ENCODE measurements at places on chromosomes 4 and X.

GRCh38 chr4:169870507-169870906 is 112.8 kb upstream of the HPF1 start:
- H3K27me3 ChIP-seq, result no peaks in the 10 kb centered on the region
- no peak overlapping the region for H3K27ac ChIP-seq
- no peak for DNase-seq
- H3K4me3 ChIP-seq, result no peak overlapping the region
- no peaks in the 10 kb centered on the region for H3K4me1 ChIP-seq

- no peaks in the 10 kb centered on the region for H3K4me1 ChIP-seq
- no peak overlapping the region for H3K4me3 ChIP-seq
These were observed 100.1 kb downstream of the CXXC4 start for GRCh38 chr4:104394406-104395167.

GRCh38 chrX:120751683-120752082 is 121.8 kb upstream of the C1GALT1C1 start:
- no peaks in the 10 kb centered on the region for H3K27me3 ChIP-seq
- H3K4me3 ChIP-seq, result no peak overlapping the region
- no peaks in the 10 kb centered on the region for H3K4me1 ChIP-seq
- H3K27ac ChIP-seq, result no peak overlapping the region
- no peaks in the 10 kb centered on the region for H3K36me3 ChIP-seq
- no peak for DNase-seq

- no peak overlapping the region for H3K27ac ChIP-seq
- no peaks in the 10 kb centered on the region for H3K36me3 ChIP-seq
- no peak for DNase-seq
- no peak overlapping the region for H3K4me3 ChIP-seq
- H3K4me1 ChIP-seq, result no peaks in the 10 kb centered on the region
These were observed 5.0 kb downstream of the AWAT2 start for GRCh38 chrX:70044541-70045245.
